DND-41 (cell line): ENCODE measurements at places on chromosomes 5 and 9.

DNA sequence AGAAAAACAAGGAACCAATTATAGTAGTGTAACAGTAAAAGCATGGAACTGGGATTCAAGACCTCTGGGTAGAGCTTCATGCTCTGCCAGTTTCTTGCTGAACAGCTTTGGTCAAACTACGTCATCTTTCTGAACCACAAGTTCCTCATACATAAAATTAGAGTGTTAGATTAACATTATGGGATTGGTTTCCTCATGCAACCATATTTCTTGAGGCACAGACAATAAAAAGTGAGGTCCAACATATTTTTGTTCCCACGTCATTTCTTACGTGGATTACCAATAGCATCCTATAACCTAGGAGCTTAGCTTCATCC is 354.8 kb downstream of the TMEM232 start:
- DNase-seq: no peak

GRCh38 chr9:11086561-11086960 is 473.8 kb upstream of the PTPRD start:
- DNase-seq: no peak

DNA sequence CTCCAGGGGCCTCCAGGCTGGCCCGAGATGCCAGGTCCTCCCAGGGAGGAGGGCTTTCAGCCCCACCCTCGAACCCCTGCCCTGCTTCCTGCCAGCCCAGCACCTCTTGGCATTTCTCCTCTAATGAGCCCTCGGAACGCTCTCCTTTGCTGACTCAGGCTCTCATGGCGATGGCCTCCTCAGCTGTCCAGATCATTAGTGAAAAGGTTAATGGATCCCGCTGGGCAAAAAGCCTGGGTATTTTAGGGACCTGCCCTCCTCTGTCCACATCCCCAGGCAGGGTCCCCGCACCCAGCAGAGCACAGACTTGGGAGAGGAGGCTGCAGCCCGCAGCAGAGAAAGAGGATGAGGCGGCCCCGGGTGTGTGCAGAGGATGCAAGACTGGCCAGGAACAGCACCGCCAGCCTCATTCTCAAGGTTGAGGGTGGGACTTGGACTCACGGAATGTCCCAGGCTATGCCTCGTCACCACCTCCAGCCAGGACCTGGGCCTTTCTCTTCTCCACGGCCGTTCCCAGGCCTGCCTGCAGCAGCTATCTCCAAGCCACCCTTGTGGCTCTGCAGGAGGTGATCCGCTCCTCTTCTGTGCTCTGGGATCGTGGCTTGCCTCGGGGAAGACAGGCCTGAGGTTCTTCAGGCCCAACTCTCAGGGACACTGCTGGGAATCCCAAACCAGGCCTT is 23.0 kb upstream of the ADAMTS2 start:
- DNase-seq: no peak

DNA sequence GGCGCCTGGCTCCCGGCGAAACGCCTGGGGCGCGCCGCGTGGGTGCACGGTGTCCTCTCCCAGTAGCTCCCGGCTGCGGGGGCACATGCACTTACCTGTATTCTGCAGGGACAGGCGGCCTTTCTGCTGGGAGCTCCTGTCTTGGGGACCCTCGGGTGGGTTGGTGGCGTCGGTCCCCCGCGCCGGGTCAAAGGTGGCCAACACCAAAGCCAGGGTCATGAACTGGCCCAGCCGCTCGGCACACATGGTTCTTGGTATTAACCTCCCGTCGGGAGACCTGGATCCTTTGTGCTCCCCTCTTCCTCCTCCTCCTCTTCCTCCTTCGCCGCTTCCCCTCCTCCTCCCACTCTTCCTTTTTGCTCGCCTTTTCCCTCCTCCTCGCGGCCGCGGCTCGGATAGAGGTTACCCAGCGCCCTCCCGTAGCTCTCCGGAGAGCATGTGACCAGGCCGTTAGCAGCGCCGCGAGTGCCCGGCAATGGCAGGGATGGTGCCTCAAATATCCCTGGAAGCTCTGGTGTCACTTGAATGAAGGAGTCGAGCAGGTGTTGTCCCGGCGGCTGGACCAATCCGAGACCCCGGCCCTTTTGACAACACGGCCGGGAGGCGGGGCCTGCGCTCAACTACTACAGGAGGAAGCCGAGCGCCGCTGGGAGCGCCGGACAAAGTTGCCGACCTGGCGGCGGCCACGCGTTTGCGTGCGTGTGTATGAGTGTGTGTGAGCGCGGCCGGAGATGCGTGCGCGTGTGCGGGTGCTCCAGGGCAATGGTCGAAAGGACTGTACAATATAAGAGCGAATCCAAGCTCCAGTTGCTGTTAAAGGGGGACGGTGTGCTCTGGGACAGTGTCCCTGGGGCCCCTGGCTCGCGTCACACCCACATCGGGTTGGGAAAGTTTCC is at the start of gene STC2:
STC2 (minus strand) TSS at position 467 of the 896 bp plus-strand sequence; CDS start at position 246, 221 bp downstream.
- DNase-seq: no peak

- peak; percentile 75 for DNase-seq
These were observed 285.0 kb downstream of the RFX3 start for GRCh38 chr9:3240656-3241268.

GRCh38 chr9:128823903-128824406 is 5.6 kb downstream of the SPOUT1 start:
- DNase-seq: no peak

- DNase-seq: peak; percentile 76
These were observed 31.5 kb upstream of the SEMA4D start for GRCh38 chr9:89529243-89530035.

GRCh38 chr9:80883426-80883825 is 805.9 kb downstream of the TLE1 start:
- no peak for DNase-seq

- DNase-seq: peak; percentile 9
These were observed 69.4 kb upstream of the COL5A1 start for GRCh38 chr9:134571946-134572917.

GRCh38 chr5:93311881-93312280 is 269.1 kb downstream of the NR2F1-AS1 start:
- DNase-seq: no peak

DNA sequence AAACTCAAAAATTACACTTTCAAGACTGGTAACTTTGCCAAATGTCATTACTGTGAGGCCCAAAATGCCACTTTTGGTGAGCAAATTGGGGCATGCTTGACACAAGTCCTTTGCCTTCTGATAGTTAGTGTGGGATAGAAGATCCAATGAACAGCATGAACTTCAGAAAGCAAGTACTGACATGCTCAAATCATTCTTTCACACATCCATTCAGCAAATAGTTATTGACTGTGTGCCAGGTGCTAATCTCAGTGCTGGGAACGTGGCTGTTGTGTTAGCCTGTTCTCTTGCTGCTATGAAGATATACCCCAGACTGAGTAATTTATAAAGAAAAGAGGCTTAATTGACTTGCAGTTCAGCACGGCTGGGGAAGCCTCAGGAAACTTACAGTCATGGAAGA is 247.0 kb downstream of the CHSY3 start:
- no peak for DNase-seq

- no peak for DNase-seq
These were observed 49.7 kb downstream of the PLPP1 start for GRCh38 chr5:55485073-55485472.

DNA sequence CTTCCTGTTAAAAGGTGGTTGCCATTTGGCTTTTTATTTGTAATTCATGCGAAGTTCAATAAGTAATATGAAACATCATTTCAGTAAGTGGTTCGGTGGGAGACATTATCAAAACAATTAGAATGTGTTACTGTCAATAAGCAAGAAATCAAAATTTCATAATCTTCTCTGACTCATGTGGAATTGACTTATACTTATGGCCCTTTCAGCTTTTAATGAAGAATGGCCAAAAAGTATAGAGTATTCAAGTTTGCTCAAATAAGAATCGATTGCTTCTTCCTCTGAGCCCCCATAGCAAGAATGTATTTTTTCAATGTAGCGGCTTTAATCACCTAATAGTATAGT is 174.5 kb downstream of the AOPEP start:
- DNase-seq: no peak

- DNase-seq: peak; percentile 50
These were observed 10.0 kb downstream of the TCF7 start for GRCh38 chr5:134124289-134125038.

GRCh38 chr5:63262185-63262981 is 683.8 kb downstream of the LRRC70 start:
- DNase-seq: no peak

GRCh38 chr9:77440057-77440456 is 208.1 kb downstream of the GNA14 start:
- no peak for DNase-seq

DNA sequence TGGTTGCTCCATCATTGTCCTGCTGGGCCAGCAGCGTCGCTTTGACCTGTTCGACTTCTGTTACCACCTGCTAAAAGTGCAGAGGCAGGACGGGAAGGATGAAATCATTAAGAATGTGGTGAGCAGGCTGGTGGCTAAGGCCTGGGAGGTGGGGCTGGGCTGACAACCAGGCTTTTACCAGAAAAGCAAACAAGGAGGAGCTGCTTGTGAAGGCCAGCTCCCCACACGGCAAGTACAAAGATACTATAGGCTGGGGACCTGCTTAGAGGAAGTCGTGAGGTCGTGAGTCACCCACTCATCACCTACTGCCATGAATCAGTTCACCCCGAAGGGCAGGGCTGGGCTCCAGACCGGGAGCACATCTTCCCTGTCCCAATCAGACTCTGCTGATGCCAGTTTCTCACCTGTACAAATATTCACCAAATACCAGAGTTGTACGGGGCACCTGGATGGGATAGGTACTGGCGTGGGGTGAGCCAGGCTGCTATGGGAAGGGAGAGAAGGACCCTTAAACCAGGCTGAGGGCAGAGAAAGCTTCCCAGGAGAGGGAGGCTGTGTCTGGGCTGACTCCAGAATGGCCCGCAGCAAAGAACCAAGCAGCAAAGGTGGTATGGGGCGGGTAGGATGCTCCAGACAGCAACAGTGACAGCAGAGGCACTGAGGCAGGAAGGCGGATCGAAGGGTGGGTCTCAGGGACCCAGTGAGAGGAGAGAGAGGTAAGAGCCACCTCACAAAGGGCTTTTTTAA is 69.3 kb upstream of the NIPAL4 start:
- DNase-seq: no peak

GRCh38 chr9:3043369-3043768 is 199.5 kb upstream of the PUM3 start:
- no peak for DNase-seq

GRCh38 chr5:172162323-172162986 is 25.6 kb downstream of the STK10 start:
- DNase-seq: no peak

DNA sequence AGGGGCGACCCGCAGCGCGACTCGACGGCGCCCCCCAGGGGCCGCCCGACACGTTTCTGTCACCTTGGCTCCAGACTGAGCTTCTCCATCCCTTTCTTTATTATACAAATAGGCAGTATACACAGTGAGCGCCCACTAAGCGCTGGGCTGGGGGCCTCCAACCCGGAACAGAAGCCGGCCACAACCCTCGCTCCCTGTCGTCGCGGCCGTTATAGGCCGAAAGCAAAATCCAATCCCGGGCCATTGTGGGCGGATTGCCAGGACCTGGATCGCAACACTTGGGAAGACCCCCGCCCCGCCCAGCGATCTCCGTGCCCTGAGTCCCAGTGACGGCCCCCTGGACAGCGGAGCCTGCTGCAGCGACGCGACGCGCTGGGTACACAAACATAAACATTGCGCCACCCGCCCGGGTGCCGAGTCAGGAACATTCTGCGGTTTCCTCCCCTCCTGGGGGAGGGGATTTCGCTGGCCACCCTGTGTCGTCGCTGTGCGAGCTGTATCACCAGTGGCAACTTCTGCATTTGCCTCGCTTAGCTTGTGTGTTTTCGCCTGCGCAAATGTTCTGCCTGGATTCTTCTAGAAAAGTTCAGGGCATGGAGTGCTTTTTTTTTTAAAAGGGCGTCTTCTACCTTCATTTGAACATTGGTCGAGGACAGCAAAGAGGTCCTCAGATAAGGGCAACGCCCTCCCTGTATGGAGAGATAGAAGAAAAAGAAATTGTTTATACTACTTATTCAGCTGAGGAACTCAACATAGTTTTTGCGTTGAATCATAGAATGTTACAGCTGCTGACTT is 1.3 kb upstream of the DUSP1 start:
- peak; percentile 75 for DNase-seq

DNA sequence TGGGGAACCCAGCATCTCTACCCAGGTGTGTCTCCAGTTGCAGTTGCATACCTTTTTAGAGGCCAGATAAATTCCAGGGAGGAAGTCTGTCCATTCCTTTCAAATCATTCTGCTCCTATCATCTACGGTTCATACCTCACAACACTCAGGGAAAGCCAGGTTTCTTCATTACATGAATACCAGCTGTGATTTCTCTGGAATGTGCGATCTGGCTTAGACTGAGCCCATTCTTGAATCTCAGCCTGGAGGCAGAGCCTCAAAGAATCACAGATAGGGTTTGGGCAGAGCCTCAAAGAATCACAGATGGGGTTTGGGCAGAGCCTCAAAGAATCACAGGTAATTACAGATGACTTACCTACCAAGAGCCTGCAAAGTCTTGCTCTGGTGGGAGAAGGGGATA is 7.2 kb downstream of the P4HA2 start:
- no peak for DNase-seq

GRCh38 chr5:170846416-170846815 is 15.4 kb upstream of the RANBP17 start:
- DNase-seq: no peak

GRCh38 chr9:92308893-92309292 is 15.4 kb upstream of the IARS1 start:
- DNase-seq: no peak

- no peak for DNase-seq
These were observed 164.4 kb upstream of the OR13F1 start for GRCh38 chr9:104339692-104340091.
